Globus pallidus (tissue), 1 donor: ENCODE measurements at places on chromosomes 5 and 9.

GRCh38 chr5:643351-643801, 31.2 kb downstream of the CEP72 start:
- no peak for DNase-seq

DNA sequence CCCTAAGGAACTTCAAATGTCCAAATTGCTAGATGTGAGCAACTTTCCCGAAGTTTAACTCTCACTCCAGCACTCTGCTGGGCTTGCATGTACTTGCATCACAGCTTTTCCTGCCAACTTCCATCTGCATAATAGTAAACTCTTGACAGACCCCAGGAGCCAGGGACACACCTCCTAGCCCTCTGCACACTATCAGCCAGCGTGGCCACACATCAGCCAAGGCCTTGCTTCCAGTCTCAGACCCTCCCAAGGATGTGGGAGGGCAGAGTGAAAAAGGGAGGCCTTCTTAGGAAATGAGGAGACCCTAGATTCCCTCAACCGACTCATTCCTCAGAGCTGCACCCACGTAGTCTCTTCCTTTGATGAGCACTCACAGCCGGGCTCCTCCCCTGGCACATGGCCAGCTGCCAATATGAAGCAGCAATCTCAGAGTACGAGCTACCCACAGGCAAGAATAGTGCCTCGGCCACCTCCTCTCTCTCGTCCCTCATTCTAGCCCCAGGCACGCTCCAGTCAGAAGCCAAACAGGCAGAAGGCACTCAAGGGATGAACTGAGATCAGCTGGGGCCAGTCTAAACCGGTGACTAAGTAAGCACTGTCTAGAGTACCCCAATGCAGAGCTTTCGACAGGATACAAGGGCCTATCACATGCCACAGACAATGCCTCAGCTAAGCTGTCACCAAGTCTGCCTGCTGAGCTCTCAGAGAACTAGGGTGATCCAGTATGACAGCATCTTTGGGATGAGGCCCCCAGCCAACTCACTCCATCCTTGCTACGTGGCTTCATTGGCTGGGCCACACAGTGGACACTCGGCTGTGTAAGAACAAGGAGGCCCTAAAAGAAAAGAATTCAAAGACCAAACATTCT, 2.3 kb downstream of the P4HA2 start:
- peak; percentile 20 for DNase-seq

GRCh38 chr9:129597355-129598088, 23.4 kb downstream of the C9orf50 start:
- DNase-seq = no peak

- peak; percentile 35 for DNase-seq
Measured at GRCh38 chr9:92963831-92964606, 16.7 kb downstream of the FGD3 start.

DNA sequence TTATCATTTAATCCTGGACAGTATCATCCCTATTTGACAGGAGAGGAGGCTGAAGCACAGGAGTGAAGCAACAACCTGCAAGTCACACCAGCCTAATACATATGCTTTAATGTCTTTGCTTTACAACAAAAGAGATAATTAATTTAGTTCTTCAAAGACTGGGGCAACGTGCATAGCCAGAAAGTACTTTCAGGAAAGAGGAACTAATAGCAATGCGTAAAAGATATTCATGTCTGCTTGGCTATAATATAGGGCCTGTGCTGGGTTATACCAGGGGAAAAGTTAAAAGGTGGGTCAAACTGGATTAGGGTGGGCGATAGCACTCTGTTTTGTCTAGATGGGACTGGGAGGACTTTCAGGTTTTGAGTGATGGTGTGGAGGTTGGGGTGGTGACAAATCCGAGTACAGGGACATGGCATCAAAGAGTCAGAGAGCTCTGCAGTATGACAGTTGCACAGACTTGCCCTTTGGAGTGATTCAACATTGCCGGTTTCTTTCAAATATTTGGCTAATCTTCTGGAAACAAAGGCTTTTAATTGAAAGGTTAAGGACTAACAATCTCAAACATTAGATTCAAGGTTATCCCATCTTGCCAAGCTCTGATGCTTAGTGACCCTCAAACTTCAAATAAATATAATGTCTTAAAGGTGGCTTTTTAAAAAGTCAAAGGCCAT, 11.9 kb downstream of the DAB2 start:
- no peak for DNase-seq

DNA sequence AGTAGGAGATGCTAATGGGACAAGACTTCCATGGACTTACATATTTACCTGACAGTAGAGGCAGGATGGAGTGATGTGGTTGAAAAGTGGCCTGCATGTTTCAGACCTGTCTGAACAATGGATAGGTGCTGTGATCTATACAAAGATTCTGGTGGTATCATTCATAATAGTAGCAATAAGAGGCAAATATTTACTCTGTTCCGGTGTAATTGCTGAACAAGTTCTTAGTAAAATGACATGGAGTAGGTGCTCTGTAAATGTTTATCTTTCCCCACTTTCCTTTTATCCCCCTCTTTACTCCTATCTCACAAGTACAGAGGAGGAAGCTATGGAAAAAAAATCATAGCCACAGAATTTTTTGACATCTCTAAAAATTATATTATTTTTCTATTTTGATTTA, 159.0 kb upstream of the SLC12A2 start:
- DNase-seq = no peak

DNA sequence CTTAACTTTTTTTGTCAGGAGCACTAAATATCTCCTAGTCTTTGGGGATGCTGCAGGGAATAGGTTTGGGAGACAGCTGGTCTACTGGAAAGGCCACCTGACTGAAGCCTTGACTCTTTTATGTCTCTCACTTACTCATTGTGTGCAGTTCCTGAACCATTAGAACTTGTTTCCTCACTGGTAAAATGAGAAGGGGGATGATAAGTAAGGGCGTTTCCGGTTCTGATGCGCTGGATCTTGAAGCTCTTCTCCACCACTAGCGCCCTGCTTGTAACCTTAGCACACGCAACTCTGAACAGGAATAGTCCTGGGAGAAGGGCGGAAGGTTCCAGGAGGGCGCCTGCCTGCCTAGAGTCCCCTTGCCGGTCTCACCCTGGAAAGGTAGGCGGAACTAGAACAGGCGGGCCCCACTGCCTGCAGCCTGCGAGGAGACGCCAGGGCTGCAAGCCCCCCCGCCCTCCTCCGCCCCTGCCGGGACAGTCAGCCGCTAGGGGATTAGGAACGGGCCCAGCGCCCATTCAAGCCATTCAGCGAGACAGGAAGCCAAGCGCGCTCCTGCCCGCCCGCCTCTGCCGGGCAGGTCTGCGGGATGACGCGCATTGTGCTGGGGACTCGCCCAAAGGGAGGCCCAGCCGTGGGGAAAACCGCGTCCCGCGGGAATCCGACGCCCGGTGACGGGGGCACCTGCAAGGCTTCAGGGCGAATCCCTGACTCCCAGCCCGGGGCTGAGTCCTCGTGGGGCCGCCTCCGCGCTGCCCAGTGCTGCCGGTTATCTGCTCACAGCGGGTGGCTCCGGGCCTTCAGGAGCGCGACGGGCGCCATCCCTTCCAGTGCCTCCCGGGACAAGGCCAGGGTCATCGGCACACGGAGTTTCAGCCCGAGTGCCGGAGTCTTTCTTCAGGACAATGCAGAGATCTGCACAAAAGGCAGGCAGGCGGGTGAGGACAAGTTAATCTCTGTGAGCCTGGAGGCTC, 44.0 kb upstream of the XPA start:
- peak; percentile 10 for DNase-seq

GRCh38 chr5:132214491-132214890, 13.2 kb downstream of the P4HA2 start:
- DNase-seq = no peak

- DNase-seq = peak; percentile 70
Measured at GRCh38 chr5:134091626-134092121, 22.8 kb upstream of the TCF7 start.

DNA sequence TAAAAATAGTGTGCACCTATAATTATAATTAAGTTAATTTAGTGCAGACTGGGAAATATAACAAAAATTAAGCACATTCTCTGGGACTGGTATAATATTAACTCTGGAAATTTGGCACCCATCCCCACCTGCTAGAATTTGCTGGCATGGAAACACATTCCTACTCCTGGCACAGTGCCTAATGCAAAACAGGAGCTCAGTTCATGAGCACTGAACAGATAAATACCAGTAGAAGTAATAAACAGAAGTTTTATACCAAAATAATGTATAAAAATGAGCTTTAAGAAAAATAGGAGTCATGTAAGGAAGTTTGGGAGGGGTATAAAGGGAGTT, 23.7 kb upstream of the NPR3 start:
- no peak for DNase-seq

DNA sequence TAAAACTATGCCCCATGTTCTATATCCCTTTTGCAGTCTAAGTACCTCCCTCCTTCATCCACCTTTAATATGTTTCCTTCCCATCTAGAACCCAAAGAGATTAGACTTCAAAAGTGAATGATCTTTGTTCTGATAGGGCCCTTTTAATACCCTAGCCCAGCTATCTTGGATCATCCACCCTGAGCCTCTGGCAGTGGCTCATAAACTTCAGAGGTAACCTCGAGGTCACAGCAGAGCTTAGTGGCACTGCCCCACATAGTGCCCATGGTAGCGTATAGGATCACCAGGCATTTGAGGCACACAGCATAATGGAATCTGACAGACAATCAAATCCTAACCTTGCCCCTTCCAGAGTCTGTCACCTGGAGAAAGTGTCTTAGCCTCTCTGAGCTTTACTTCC, 15.8 kb downstream of the ADRB2 start:
- no peak for DNase-seq

GRCh38 chr5:150556859-150557508, 49.1 kb downstream of the NDST1 start:
- no peak for DNase-seq

DNA sequence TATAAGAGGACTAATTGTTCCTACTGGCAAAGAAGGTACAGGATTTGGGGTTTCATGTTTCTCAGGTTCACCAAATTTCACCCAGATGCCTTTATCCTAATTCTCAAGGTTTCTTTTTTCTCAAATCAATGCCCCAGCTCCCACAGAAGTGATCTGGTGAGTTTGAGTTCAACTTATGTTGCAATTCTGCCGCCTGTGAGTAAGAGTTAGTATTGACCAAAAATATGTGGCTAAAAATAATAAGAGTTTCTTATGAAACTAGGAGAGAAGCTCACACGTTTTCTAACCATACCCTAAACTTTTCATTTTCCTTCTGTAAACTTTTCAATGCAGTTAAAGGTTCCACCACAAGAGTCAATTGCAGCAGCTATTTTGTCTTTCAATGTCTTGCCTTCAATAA, 15.1 kb downstream of the SLCO6A1 start:
- no peak for DNase-seq

DNA sequence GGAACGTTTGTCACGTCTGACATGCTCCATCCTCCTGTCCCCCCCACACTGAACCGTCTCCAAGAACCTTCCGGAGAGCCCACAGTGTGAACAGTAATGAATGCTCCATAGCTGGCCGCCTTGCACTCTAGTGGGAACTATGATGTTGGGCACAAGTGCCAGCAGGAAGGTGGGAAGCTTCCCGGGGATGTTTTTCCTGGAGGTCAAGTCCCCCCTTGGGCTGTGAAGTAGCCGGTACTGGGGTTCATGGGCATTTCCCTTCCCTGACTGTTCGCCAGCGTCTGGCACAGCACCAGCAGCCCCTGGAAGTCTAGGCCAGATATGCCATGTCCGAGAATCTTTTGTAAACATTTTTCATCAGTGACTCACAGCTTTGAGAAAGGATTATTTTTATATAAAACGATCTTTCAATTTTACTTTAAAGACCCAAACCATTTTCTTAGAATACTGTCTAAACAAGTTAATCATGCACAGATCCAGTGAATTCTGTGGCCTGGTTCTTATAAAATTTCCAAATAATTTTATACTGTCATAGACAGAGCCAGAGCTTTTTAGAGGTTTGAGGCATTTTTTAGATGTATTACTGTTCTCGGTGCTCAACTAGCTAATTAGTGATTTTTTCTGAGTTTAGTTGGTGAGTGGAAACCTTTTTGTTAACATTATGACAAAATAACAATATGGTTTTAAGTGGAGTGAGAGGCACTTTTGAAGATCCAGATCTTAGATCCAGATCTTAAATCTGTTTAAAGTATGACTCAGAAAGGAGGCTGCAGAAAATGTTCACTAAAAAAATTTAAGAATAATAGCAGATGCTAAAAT, 11.6 kb downstream of the ABL1 start:
- peak; percentile 79 for DNase-seq

GRCh38 chr5:159181152-159181551, 28.2 kb downstream of the RNF145 start:
- DNase-seq = no peak

GRCh38 chr5:69312459-69313160, 20.0 kb downstream of the CCDC125 start:
- no peak for DNase-seq

GRCh38 chr9:18071651-18072060, 402.3 kb upstream of the ADAMTSL1 start:
- no peak for DNase-seq

- DNase-seq = no peak
Measured at GRCh38 chr9:13674926-13675637, 395.6 kb upstream of the MPDZ start.

GRCh38 chr5:97600486-97600885, 417.4 kb upstream of the RIOK2 start:
- no peak for DNase-seq

- peak; percentile 4 for DNase-seq
Measured at GRCh38 chr5:111655169-111655924, 101.6 kb downstream of the NREP start.

- no peak for DNase-seq
Measured at GRCh38 chr5:61589946-61590345, 257.9 kb downstream of the ZSWIM6 start.

GRCh38 chr5:151215546-151215880, 8.4 kb downstream of the CCDC69 start:
- no peak for DNase-seq

DNA sequence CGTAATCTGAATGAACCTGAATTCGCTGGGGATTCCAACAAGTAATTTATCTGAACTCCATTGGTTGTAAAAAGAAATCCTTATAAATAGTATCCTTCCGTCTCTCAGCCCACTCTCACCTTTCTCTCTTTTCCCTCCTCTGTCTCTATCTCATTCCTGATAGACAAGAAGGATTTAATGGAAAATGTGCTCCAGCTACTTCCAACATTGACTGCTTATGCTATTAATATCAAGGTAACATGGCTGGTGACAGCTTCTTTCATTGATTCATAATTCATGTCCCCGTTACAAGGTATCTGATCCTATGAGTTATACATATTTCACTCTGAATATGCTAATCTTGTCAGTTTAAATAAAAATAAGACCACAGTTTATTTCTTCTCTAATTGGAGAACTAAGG, 326.8 kb downstream of the RASEF start:
- no peak for DNase-seq

- no peak for DNase-seq
Measured at GRCh38 chr5:40210694-40211093, 469.0 kb upstream of the PTGER4 start.
